WTC11 (cell line): ENCODE measurements at places on chromosomes 5 and 9. TPM values are rescaled to one million over a fixed set of nuclear protein-coding genes. Genes with fewer than 3 reads are reported as not detected.

- no peak overlapping the region for H3K27ac ChIP-seq
- no peaks in the 10 kb centered on the region for H3K27me3 ChIP-seq
- no peaks in the 10 kb centered on the region for H3K36me3 ChIP-seq
- DNase-seq: no peak
- H3K4me1 ChIP-seq: 0 out of 2 replicates have a peak, but pooled peaks cover 4% of the 10 kb centered on the region
These were observed 126.8 kb upstream of the FBXL7 start for GRCh38 chr5:15373151-15373550.

GRCh38 chr5:168362097-168362885 lies 70.8 kb downstream of the WWC1 start:
- no peak for DNase-seq
- H3K36me3 ChIP-seq: no peaks in the 10 kb centered on the region
- no peaks in the 10 kb centered on the region for H3K27me3 ChIP-seq
- H3K4me1 ChIP-seq: peaks cover 31% of the 10 kb centered on the region
- H3K27ac ChIP-seq: peak overlapping the region; percentile 46

JAKMIP2 gene
- total RNA-seq: 10.9 to 11.9 TPM (median 11.8 TPM) in 3 replicates

TMEM232 gene
- 1.3 to 1.8 TPM (median 1.4 TPM) in 3 replicates for total RNA-seq

DNA sequence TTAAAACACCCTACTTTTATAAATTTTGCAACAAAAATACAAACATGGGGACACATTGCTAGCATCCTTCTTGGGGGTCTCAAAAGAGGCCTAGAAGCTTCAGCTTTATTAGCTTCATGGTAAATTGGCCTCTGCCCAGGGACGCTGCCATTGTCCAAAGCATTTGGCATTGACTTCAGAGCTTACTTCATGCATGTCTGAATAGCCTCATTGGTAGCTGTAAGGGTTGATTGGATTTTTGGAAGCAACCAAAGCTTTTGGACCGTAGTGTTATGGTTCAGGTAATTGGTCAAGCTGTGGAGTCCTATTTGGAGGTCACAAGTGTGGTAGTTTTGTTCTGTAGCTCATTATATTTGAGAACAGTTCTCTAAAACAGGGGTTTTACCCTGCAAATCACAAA lies 411.7 kb upstream of the SLC24A2 start:
- no peaks in the 10 kb centered on the region for H3K27me3 ChIP-seq
- peaks cover 28% of the 10 kb centered on the region for H3K4me1 ChIP-seq
- no peak for DNase-seq

GRCh38 chr5:92956886-92957285 lies 624.1 kb downstream of the NR2F1-AS1 start:
- no peaks in the 10 kb centered on the region for H3K27me3 ChIP-seq
- no peak for DNase-seq
- H3K4me3 ChIP-seq: no peak overlapping the region
- no peak overlapping the region for H3K27ac ChIP-seq
- H3K4me1 ChIP-seq: no peaks in the 10 kb centered on the region
- peaks cover 4% of the 10 kb centered on the region for H3K36me3 ChIP-seq

- H3K4me3 ChIP-seq: no peak overlapping the region
- DNase-seq: no peak
- no peaks in the 10 kb centered on the region for H3K36me3 ChIP-seq
- peaks cover 12% of the 10 kb centered on the region for H3K4me1 ChIP-seq
- no peak overlapping the region for H3K27ac ChIP-seq
- no peaks in the 10 kb centered on the region for H3K27me3 ChIP-seq
These were observed 193.6 kb upstream of the SMC2 start for GRCh38 chr9:103900466-103900865.

- H3K4me3 ChIP-seq: no peak overlapping the region
- DNase-seq: no peak
- no peaks in the 10 kb centered on the region for H3K27me3 ChIP-seq
- no peaks in the 10 kb centered on the region for H3K36me3 ChIP-seq
- H3K4me1 ChIP-seq: peaks cover 5% of the 10 kb centered on the region; the same call in 1 of the 2 replicates
- H3K27ac ChIP-seq: no peak overlapping the region
These were observed 211.1 kb upstream of the IRX1 start for GRCh38 chr5:3384531-3384930.

ADAMTSL1 gene
- total RNA-seq: 0.94 to 1.3 TPM (median 1.2 TPM) in 3 replicates

PCDHGA4 gene
- total RNA-seq: 3.4 to 3.9 TPM (median 3.5 TPM) in 3 replicates

GRCh38 chr9:113580041-113580953 lies 116.8 kb downstream of the RGS3 start:
- no peak overlapping the region for H3K27ac ChIP-seq
- H3K4me1 ChIP-seq: peaks cover 13% of the 10 kb centered on the region
- no peaks in the 10 kb centered on the region for H3K36me3 ChIP-seq
- no peak overlapping the region for H3K4me3 ChIP-seq

GRCh38 chr5:173568128-173568527 lies 48.3 kb downstream of the BOD1 start:
- H3K36me3 ChIP-seq: peaks cover 12% of the 10 kb centered on the region
- no peak overlapping the region for H3K27ac ChIP-seq
- no peaks in the 10 kb centered on the region; the same call in 1 of the 2 replicates for H3K27me3 ChIP-seq
- no peak for DNase-seq
- peaks cover 19% of the 10 kb centered on the region for H3K4me1 ChIP-seq

GRCh38 chr9:109182940-109183798 lies 16.1 kb upstream of the FRRS1L start:
- peak; percentile 64 for DNase-seq
- no peaks in the 10 kb centered on the region for H3K36me3 ChIP-seq
- no peaks in the 10 kb centered on the region for H3K27me3 ChIP-seq

- H3K27me3 ChIP-seq: no peaks in the 10 kb centered on the region
- peak; percentile 82 for DNase-seq
- H3K27ac ChIP-seq: peak overlapping the region; percentile 99
- H3K4me1 ChIP-seq: peaks cover 72% of the 10 kb centered on the region
These were observed 143.6 kb downstream of the BNC2 start for GRCh38 chr9:16726718-16727451.

SPATA31A3 gene
- not detected in 3 replicates for total RNA-seq

PRUNE2 gene
- total RNA-seq: 9.3 to 13.1 TPM (median 9.6 TPM) in 3 replicates

PCDHB2 gene
- total RNA-seq: 22.9 to 26.2 TPM (median 23.1 TPM) in 3 replicates

GRCh38 chr5:131067636-131068035 lies 97.4 kb downstream of the HINT1 start:
- peaks cover 4% of the 10 kb centered on the region; the same call in 1 of the 2 replicates for H3K27me3 ChIP-seq
- no peak overlapping the region for H3K27ac ChIP-seq
- peaks cover 16% of the 10 kb centered on the region for H3K36me3 ChIP-seq
- no peak overlapping the region for H3K4me3 ChIP-seq
- DNase-seq: no peak

MEIKIN gene
- total RNA-seq: not detected in 3 replicates

GRCh38 chr5:37777432-37778130 lies 62.3 kb downstream of the GDNF start:
- peaks cover 16% of the 10 kb centered on the region for H3K36me3 ChIP-seq
- H3K4me3 ChIP-seq: no peak overlapping the region
- H3K27ac ChIP-seq: no peak overlapping the region

DNA sequence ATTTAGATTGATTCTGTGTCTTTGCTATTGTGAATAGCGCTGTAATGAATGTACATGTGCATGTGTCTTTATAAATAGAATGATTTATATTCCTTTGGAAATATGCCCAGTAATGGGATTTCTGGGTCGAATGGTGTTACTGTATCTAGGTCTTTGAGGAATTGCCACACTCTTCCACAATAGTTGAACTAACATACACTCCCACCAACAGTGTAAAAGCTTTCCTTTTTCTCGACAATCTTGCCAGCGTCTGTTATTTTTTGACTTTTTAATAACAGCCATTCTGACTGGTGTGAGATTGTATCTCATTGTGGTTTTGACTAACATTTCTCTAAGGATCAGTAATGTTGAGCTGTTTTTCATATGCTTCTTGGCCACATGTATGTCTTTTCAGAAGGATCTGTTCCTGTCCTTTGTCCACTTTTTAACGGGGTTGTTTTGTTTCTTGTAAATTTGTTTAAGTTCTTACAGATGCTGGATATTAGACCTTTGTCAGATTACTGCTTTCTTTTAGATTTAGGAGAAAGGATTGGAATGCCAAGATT lies 125.0 kb upstream of the NR5A1 start:
- DNase-seq: no peak
- peaks cover 10% of the 10 kb centered on the region for H3K4me1 ChIP-seq
- H3K4me3 ChIP-seq: no peak overlapping the region
- no peaks in the 10 kb centered on the region for H3K27me3 ChIP-seq
- H3K36me3 ChIP-seq: no peaks in the 10 kb centered on the region
